NCI-H1105 treated with DMSO at 0.1 percent for 48 hours (cell line): ENCODE measurements at places on chromosomes 7 and 10.

DNA sequence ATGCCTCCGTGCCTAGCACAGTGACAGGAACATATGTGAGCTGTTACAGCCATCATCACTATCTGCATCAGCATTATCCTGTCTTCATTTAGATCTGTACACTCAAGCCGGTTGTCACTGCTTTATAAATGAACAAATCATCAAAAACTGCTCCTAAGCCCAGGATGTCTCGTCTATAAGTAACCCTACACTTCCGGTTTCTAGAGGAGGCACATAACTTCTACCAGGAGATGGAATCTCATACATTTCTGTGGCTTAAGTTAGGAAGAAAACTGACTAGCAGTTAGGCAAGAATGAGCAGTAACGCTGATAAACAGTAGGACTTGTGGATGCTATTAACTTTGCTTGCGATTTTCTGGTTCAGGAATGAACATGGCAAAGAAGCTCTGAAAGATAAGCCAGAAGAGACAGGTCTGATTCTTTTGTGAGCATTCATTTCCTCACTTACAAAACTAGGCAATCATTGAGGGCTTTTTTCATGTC is 1199.2 kb downstream of the SORCS3 start:
- DNase-seq, result no peak

- DNase-seq, result no peak
Measured at GRCh38 chr10:47369251-47369894, 14.7 kb downstream of the ZNF488 start.

GRCh38 chr10:94235461-94235860 is 127.3 kb downstream of the NOC3L start:
- DNase-seq, result no peak

GRCh38 chr10:4120096-4120853 is 335.3 kb upstream of the KLF6 start:
- DNase-seq, result no peak

GRCh38 chr7:46746695-46747687 is 825.9 kb upstream of the IGFBP3 start:
- no peak for DNase-seq

- DNase-seq, result no peak
Measured at GRCh38 chr10:124527874-124528395, 66.3 kb downstream of the LHPP start.

DNA sequence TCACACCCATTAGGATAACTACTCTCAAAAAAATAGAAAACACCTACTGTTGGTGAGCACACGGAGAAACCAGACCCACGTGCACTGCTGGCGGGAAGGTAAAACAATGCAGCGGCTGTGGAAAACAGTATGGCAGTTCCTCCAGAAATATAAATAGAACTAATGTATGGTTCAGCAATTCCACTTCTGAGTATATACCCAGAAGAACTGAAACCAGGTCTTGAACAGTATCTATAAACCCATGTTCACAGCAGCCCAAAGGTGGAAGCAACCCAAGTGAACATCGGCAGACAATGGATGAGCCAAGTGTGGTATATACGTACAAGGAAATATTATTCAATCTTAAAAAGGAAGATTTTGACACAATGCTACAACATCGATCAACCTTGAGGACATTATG is 164.7 kb downstream of the ZMYND11 start:
- no peak for DNase-seq

- DNase-seq, result peak; percentile 2
Measured at GRCh38 chr10:110681023-110681681, 37.0 kb downstream of the RBM20 start.

- no peak for DNase-seq
Measured at GRCh38 chr10:67809107-67809506, 28.9 kb downstream of the DNAJC12 start.

- DNase-seq, result no peak
Measured at GRCh38 chr7:99437946-99438572, 539 bp downstream of the PTCD1 start.
